Stimulated activated naive B cell treated with anti-CD40 and anti-IgM and Interleukin-4, amounts not matched to agents 10 μg/mL and 1 μg/mL and 100 μg/mL, for 72 hours (primary cell): ENCODE measurements at places on chromosomes 3 and 15.

DNA sequence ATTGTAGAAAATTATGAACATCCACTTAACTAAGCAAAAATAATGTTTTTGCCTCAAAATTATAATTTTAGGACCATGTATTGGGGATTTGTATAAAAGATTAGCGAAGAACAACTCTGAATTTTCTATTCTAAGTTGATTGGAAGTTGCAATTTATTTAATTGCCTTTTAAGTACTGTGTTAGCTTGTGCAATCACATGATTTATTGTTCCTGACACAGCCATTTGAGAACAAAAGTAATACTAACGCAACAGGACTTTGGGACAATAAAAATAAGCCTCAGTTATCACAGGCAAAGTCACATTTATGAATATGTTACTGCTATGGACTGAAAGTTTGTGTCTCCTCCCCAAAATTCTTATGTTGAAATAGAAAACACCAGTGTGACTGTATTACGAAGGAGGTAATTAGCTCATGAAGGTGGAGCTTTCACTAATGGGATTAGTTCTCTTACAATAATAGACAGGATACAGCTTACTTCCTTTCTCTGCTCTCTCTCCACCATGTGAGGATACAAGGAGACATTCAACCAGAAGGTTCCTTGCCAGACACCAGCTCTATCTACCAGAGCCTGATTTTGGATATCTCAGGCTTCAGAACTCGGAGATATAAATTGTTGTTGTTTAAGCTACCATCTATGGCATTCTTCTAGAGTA lies 745.9 kb downstream of the ZBBX start:
- DNase-seq: no peak

- DNase-seq: no peak
Observed at GRCh38 chr3:28286595-28286994, 45.2 kb downstream of the CMC1 start.

GRCh38 chr3:119796785-119797184 lies 14.9 kb downstream of the NR1I2 start:
- no peak for DNase-seq

DNA sequence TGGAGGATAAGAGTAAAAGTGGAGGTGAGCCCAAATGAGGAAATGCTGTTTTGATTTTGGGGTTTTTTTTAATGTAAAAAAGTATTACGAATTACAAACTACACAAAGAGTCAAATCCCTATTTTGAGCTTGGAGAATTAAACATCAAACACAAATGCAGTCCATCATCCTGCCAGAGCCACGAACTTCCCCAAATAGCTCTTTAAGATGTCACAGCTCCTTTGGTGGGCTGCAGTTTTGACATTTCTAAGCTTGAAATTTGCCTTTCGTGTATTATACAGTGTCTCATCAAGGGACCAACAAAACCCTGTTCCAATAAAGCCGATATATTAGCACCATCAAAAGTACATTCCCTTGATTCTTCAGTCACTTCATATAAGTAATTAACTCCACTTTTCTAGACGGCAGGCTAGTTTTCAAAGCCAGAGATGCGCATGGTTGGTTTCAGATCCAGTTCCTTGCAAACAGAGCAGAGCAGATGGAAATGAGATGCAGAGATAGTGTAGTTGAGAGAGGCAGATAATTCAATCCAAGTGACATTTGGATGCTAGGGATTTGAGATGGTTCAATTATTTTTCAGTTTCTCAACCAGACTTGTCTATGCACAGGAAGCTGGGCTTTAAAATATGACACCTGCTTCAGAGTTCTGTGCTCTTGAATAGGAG lies 580.9 kb downstream of the EDEM1 start:
- no peak for DNase-seq

GRCh38 chr3:62822905-62823304 lies 52.3 kb downstream of the CADPS start:
- DNase-seq: no peak

GRCh38 chr3:66475386-66476020 lies 25.3 kb downstream of the LRIG1 start:
- no peak for DNase-seq

DNA sequence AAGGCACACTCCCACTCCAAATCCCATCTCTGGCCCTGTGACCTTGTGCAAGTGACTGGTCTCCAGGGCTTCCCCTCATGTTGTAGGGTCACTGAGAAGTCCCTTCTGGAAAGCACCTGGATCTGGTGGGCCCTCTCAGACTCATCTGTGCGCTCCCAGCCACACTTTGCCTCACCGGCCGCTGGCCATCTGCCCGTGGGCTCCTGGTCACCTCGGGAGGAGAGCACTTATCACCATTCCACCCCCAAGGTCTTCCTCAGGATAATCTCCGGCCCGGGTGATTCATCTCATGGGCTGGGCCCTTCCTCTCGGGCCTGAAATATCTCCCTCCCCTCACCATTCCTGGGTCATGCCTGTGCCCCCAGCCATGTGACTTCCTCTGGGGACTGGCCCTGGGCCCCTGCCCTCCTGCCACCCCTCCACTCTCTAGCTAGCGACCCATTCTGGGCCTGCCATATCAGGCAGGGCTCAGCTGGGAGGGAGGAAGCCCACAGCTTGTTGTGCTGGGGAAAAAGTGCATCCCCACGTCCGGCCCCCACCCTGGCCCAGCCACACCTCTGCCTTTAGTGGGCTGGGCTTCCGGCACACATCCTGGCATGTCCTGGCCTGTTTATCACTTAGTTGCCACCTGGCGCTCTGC lies 10.6 kb upstream of the WNT7A start:
- no peak for DNase-seq

DNA sequence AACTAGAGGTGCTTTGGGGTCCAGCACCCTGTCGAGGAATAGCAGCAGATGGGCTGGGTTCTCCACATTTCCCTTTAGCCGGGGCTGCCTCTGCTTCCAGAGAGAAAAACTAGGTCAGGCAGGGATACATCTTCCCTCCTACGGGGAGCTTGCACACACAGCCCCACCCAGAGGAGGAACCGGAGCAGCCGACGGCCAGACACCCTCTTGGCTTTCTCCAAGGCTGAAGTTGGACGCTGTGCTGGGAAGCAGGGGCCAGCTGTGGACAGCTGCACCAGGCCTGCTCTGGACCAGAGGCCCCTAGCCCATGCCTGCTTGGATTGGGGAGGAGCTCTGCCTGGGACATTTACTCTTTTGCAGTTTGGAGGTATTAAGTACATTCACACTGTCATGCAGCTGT lies 44.7 kb upstream of the NR2C2 start:
- DNase-seq: no peak

DNA sequence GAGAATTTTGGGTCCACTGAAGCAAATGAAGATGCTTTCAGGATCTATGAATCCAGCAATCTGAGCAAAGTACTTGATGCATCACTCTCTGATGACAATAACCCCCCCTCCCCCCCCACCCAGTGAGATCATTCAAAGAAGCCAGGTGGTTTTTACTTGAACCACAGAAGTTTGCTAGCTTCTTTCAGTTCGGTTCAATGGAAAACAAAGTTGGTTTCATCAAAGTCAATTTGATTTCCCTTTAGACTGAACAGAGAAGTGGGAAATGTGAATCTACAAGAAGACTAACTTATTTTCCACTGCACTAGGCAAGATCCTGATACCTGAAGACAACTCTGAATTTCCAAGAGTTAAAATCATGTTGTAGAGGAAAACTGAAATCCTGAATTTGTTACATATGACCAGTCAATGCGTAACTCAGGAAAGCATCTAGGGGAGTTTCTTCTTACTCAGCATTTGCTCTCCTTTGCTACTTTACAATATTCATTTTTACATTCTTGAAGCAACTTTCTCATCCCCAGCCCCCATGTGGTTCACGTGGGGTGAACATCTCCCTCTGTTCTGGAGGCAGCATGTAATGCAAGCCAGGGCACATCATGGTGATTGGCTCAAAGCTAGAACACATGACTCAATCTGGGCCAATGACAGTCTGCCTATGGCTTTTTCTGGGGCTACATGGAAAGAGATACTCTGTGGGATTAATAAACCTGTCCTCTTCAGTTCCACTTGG lies 572.6 kb downstream of the FOXP1 start:
- DNase-seq: peak; percentile 55

DNA sequence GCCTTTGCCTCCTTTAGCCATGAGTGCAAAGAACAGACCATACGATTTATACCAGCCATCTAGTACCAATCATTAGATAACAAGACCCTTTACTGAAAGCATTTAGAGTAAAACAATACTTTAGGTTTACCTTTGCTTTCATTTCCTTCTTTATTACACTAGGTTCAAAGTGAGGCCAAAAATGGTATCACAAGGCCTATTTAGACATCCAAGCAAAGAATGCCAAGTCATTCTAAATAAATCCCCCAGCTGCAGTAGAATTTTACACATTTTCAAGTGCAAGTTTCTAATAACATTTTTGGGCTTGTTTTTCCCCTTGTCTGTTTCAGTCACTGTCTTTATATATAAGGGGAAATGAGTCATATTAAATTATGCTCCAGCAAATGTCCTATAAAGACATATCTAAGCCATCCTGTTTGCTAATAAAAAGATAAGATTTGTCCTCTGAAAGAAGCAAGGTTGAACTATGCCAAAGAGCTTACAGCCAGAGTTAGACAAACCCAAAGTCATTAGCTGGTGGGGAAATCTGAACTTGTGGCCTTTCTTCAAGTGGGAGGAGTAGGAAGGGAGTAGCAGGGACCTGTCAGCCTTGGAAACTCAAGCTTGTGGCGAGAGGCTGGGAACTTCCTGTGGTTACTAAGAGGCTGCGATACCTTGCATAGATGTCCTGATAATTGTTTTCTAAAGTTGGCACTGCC lies 232.7 kb downstream of the MECOM start:
- DNase-seq: no peak

GRCh38 chr3:9875448-9875847 lies 4.6 kb downstream of the CIDEC start:
- no peak for DNase-seq

GRCh38 chr3:37687966-37688365 lies 173.7 kb upstream of the CTDSPL start:
- no peak for DNase-seq

GRCh38 chr3:107132674-107133073 lies 244.6 kb upstream of the CCDC54 start:
- no peak for DNase-seq

DNA sequence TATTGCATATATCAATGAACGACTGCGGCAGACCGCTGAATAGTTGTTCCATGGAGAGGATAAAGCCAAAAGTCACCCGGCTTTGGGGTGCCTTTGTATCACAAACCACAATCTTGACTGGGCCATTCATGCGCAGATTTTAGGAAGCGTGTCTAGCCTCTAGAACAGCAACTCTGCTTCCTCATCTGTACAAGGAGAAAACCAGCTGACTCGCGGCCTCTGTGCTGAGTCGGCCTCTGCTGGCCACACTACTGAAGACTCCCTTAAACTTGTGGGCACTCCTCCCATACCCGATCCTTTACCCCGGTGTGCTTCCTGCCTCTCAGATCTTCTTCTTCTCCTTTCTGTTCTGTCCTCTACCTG lies 872 bp downstream of the DLEC1 start:
- peak; percentile 36 for DNase-seq

DNA sequence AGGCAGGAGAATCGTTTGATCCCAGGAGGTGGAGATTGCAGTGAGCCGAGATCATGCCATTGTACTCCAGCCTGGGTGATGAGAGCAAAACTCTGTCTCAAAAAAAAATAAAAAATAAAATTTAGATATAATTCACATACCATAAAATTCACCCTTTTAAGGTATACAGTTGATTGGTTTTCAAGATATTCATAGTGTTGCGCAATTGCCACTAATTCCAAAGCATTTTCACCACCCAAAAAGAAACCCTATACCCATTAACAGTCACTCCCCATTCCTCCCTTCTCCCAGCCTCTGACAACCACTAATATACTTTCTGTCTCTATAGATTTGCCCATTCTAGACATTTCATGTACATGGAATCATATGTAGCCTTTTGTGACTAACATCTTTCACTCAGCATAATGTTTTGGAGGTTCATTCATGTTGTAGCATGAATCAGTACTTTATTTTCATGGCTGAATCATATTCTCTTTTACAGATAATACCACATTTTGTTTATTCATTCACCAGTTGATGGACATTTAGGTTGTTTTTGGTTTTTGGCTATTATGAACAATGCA lies 116.7 kb downstream of the RASA2 start:
- no peak for DNase-seq

DNA sequence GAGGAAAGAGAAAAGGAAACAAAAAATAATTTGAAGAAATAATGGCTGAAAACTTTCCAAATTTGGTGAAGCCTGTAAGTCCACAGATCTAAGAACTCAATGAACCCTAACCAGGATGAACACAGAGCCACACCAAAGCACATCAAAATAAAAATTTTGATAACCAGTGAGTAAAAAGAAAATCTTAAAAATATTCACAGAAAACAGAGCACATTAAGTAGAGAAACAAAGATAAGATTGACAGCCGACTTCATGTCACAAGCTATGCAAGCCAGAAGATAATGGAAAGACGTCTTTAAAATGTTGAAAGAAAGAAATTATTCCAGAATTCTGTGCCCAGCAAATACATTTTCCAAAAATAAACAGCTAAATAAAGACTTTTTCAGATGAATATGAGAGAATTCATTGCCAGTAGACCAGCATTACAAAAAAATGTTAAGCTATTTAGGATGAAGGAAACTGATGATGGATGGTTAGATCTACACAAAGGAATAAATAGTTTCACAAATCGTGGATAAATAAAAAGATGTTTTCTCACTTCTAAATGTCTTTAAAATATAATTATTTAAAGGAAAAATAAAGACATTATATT lies 140.2 kb upstream of the SKOR1 start:
- no peak for DNase-seq

DNA sequence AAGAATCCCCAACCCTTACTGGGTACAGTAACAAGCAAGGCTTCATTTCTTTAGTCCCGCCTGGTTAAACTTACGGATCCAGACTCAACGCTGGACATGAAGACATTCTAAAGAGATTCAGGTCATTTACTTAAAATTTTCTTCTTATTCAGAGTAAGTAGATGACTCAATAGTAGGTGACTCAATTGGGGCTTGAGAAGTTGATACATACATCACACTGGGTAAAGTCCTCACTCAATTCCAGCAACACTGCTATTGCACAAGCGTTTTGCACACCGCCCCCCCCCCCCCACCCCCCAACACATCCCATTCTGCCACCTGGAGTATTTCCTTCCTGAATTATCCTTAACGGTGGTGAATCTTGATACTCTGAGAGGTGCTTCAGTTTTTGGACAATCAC lies 610.0 kb downstream of the FOXP1 start:
- DNase-seq: no peak

GRCh38 chr15:57172925-57173324 lies 203.4 kb upstream of the CGNL1 start:
- no peak for DNase-seq
